ENCODE measurements at places on chromosomes 6 and 20.

DNA sequence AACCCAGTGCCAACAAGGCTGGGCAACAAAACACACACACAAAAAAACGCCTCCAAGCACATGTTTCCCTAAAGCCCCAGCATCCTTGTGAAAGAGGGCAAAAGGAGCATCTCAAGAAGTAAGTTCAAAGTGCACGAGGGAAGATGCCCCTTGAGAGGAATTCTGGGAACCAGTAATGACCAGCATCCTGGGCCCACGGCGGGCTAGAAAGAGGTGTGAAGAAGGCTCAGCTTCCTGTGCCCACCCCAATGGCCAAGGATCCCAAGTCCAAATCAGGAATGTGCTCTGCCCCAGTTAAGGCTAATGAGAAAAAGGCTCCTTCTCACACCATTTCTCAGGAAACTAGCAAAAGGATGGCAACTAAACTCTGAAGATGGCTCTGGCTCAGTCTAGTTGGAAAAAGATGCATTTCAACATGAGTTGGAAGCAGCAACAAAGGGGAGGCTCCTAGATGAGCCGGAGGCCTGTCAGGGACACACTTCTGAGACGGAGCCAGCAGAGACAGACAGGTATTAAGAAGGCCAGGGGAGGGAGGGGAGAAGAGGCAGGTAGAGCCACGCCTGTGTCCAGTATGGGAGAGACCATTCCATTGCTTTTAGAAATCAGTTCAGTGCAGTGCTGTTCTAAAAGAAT is 3.2 kb downstream of the RIMS4 start:
- no peak for DNase-seq

GRCh38 chr6:23087471-23087870 is 518.1 kb downstream of the HDGFL1 start:
- no peak for DNase-seq

DNA sequence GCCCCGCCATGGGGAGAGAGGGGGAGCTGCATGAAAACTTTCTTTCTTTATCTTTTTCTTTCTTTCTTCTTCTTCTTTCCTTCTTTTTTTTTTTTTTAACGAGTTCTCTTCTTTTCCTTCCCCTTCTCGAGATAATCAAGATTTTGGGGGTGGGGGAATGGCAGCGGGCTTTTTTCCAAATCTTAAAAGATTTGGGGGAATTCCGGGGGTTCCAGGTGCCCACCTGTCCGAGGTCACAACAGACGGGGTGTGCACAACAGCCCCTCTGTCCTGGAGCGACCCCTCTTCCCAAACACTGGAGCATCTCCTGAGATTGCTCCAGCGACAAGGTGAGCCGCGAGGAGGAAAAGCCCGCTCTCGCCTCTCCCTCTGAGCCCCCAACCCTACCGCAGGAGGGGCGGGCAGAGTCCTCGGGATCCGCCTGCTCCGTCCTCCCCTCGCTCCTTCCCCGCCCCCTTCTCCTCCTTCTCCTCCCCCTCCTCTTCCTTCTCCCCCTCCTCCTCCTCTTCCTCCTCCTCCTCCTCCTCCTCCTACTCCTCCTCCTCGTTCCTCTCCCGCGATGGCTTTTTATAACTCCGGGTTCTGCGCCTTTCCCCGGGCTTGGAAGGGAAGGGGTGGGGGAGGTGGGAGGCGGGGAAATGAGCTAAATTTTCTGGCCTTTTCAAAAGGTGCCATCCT is 689 bp upstream of the KCNB1 start:
- no peak for DNase-seq

GRCh38 chr6:109478841-109479624 is 4.0 kb downstream of the ZBTB24 start:
- DNase-seq, result no peak

DNA sequence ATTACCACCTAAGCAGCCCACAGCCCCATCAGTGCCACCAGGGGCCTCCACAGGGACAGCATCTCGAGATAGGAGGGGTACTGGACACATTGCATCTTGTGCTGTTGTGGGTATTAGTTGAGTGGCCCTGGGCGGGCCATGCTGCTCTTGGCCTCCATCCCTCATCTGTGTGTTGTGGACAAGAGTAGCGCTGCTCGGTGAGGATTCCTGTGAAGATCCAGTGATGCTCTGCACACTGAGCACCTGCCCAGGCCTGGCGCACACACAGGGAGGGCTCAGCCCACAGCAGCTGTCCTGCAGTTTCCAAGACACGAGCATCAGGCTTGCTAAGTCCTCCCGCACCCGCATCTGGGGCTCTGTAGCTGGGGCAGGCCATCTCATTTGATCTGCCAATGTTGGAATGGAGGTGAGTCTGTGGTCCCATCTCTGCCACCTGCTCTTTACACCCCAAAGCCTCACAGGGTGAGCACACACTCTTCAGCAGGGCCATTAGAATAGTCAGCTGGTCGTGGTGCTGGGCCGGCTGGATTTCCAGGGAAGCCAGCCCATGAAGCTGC is 32.0 kb downstream of the SPATA2 start:
- DNase-seq, result no peak

DNA sequence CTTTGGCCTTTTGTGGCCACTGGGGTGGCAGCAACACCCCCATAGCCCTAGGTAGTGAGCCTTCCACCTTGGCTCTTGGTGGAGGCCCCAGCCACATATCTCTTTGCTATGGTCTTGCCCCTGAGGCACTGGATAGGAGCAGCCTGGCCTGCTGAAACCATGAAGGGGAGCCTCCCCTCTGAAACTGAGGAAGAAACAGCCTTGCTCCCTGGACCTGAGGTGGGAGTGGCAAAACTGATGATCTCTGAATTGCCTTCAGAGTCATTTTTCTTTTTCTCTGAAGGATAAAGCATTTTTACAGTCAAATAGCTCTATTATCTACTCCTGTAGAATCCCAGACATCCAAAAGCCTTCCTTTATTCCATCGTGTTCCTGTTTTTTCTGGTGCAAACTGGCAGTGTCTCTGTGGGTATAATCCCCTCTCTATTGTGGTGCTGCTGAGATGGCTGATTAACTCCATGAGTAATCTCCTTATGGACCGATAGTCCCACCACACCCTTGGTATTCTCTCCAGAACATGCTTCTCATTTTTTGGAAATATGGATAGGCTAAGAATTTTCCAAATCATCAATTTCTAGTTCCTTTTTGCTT is 22.0 kb upstream of the PRSS35 start:
- DNase-seq, result no peak

- no peak for DNase-seq
These were observed 320.5 kb downstream of the DHX35 start for GRCh38 chr20:39282619-39283092.

DNA sequence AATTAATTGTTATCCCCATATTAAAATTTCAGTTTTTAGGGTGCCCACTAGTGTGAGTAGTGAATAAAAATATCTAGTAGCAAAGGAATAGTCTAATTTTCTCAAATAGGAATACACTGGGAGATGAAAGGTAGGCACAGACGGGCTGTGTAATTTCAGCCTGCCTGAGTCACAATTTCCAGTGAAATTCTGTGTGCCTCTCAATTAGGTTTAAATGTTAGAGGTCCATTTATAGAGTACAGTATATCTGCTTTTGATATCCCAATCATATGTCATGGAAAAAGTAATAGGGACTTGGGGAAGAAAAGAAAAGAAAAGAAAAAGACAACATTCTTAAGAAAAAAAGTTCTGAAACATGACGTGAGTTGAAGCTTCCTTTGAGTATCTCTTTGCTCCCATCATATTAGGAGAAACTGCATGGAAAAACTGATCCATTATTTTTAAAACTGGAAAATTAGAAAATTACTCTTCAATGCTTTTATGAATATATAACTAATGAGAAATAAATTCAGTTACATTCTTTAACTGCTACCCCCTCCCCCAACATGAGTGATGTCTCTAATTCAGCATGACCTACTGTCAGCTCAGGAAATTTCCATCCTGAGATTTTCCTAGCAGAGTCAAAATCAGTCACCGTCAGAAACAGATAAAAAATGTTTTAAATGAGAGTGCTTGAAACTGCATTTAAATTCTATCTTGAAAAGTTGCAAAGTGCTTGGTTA is 473.8 kb upstream of the HSF2 start:
- DNase-seq, result no peak

- DNase-seq, result no peak
These were observed 29.9 kb downstream of the KIF13A start for GRCh38 chr6:17957498-17957897.

DNA sequence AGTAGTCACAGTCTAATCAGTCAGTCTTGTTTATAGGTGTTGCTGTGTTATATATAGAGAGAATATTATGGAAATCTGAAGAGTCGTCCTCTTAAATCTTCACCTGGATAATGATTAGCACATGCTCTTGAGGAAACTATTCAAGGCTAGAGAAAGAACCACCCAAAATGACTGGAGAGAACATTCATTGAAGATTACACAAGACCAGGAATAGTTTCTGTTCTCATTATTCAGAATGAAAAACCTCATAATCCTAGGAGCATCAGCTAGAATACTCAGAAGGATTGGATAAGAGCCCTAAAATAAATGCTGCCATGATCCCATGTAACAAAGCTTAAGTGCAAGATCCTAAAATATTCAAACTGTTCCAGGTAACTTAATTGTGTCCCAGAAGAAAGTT is 278.2 kb upstream of the PREP start:
- no peak for DNase-seq

DNA sequence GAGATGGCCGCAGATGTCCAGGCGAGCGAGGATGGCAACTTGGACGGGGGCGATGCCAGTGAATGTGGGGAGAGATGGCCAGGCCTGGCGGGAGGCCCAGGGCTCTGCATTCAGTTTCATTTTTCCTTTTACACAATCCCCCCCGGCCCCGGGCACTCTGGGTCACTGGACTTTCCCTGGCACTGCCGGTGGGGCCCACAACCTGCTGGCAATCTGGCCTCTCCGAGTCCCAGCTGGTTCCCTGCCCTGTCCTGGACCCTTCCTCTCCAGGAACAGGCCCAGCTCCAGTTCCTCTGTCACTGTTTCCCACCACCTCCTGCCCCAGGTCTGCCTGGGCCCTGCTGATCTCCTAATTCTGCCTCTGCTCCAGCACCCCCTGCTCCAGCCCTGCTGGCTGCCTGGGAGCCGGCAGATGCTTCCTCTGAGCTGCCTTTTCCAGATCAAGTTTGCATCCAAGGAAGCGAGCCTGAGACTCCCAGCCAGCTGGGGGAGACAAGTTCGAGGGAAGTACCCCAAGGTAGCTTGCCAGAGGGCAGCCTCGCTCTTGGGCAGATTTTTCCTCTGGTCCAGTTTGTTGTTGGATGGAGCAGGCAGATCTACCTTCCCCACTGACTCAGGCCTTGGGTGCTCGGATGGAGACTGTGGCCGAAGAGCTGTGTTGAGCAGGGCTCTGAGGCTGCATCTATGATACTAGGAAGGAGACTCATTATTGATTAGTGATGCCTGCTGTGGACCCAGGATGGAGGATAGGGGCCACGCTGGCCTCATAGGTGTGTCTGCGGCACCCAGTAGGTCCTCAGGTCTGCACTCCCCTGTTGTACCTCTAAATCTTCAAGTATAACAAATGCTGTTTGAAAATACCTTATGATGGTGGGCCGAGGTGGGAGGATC is 83.2 kb downstream of the CEBPB start:
- DNase-seq, result no peak

- no peak for DNase-seq
These were observed 851.0 kb upstream of the EPHA7 start for GRCh38 chr6:94270091-94270948.

DNA sequence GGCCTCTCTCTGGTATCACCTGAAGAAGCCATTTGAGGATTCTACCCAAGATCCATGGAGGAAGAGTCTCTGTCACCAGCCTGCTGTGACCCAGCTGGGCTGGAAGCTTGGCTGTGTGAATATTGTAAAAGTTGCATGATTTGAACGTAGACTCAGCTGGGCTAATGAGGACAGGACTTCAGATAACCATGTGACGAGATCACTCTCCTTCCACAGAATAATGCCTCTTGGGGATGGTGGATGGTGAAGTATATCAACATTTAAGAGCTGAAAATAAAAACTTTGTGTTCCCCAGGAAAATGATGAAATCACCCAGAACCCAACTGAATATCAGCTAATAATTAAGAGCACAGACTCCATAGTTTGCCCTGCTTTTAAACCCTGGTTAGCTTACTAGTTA is 427.9 kb downstream of the CD83 start:
- no peak for DNase-seq

- DNase-seq, result no peak
These were observed 133.7 kb downstream of the PLCB4 start for GRCh38 chr20:9202420-9203080.

GRCh38 chr20:22940350-22940749 is 94.8 kb upstream of the SSTR4 start:
- no peak for DNase-seq

- no peak for DNase-seq
These were observed 38.4 kb downstream of the LRRC1 start for GRCh38 chr6:53833155-53833554.

DNA sequence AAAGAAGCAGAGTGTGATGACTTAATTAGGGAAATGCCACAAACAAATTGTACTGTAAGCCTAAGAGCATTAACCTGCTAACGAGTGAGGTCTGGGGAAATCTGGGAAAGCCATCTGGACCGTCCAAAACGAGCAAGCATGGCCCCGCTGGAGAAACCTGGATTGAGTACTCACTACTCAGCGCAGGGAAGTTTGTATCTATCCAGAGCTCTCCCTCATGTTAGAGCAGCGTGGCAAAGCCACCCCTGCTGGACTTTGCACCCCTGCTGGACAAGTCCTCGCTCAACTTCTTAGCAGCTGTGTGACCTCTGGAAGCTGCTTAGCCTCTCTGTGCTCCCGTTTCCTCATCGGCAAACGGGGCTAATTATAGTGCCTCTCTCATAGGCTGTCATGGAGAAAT is 37.3 kb downstream of the PSMG4 start:
- DNase-seq, result peak; percentile 28

DNA sequence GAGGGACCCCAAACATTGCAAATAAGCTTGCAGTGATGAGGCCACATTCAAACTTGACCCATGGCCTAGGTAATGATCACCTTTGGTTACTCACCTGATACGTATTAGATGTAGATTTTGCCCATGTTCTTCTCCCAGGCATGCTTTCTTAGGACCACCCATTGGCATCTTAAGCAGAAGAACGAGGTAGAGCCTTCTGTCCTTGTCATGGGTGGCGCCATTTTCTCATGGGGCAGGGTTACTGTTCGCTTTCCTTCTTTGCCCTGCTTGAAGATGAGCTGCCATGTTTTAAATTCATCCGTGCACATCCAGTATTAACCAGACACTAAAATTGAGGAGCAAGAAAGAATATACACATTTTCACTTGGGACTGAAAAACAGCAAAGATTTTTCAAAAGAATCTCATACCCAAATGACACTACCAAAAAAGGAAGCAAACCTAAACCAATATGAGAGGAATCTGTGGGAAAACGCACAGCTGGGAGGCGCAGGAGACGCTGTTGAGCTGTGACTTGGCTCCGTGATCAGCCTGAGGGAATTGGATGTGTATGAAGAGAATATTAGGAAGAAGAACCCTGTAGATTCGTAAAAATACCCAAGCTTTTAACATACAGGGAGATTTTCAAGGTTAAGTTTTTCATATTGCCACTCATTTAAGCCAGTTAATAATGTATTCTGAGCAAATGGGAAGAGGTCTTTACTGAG is 36.6 kb downstream of the GMPR start:
- no peak for DNase-seq

DNA sequence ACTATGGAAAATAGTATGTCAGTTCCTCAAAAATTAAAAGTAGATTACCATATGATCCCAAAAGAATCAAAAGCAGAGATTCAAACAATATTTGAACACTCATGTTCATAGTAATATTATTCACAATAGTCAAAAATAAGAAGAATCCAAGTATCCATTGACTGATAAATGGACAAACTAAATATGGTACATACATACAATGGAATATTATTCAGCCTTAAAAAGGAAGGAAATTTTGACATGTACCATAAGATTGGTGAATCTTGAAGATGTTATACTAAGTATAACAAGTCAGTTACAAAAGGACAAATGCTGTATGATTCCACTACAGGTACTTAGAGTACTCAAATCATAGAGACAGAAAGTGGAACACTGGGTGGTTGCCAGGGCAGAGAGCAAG is 88.3 kb upstream of the TMEM30A start:
- DNase-seq, result no peak
